ENCODE measurements at places on chromosomes 2 and 18.
A peak's percentile ranks its signal among the peaks of the same experiment; 100 is the strongest.

DNA sequence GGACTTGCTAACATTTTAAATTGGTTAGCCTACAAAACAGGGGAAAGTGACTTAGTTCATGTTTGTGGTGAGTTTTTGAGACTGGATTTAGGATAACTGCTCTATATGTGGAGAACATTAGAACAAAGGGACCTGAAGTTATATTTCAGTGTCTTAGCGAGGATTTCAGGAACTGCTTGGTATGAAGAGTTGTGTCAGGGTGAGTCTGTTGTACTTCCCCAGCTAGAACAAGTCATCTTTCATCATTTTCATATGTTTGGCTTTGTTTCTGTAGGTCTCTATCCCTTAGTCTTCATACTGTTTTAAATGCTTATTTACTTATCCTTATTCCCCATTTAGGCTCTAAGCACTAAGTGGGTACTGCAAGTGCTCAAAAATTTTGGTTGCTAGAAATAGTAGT is 41.9 kb downstream of the KCMF1 start:
- DNase-seq: no peak

- DNase-seq: no peak
Measured at GRCh38 chr18:27582760-27583412, 397.8 kb upstream of the CHST9 start.

- DNase-seq: no peak
Measured at GRCh38 chr2:98505971-98506664, 61.5 kb downstream of the INPP4A start.

DNA sequence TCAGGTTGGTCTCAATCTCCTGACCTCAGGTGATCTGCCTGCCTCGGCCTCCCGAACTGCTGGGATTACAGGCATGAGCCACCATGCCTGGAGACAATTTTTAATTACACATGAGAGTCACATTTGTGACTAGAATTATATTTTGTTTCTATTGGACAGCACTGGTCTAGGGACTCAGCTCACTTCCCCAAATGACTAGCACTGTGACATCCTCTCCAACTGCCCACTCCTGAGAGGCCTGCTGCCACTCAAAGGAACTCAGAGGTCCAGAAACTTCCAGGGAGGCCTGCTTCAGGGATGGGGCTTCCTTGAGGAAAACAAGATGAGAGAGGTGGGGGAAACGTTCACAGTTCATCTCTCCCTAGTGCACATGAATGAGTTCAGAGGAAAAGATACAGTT is 29.5 kb downstream of the TMEM163 start:
- DNase-seq: no peak

- DNase-seq: peak; percentile 52
Measured at GRCh38 chr18:42053188-42053781, 98.3 kb downstream of the PIK3C3 start.

- DNase-seq: no peak
Measured at GRCh38 chr2:24334245-24334633, 26.1 kb downstream of the ITSN2 start.

- DNase-seq: no peak
Measured at GRCh38 chr2:191321861-191322662, 76.9 kb downstream of the MYO1B start.

- DNase-seq: peak; percentile 82
Measured at GRCh38 chr18:21955757-21956652, 213.4 kb upstream of the GATA6 start.
